ENCODE measurements at places on chromosomes 2 and 18. TPM values are rescaled to one million over a fixed set of nuclear protein-coding genes. Genes with fewer than 3 reads are reported as not detected.

The LAMA3 gene
- total RNA-seq, result under 0.01 TPM

The RMND5A gene
- 47.1 TPM for total RNA-seq

The TXNDC9 gene
- 18.9 TPM for total RNA-seq

The CROCC2 gene
- not detected for total RNA-seq

The DSEL gene
- total RNA-seq, result 1.5 TPM

The ANKRD39 gene
- total RNA-seq, result 4.3 TPM

The G6PC2 gene
- total RNA-seq, result not detected

The MERTK gene
- total RNA-seq, result 3.7 TPM

The GPR45 gene
- total RNA-seq, result not detected

The SERPINB12 gene
- not detected for total RNA-seq

Measured in mononuclear cell (primary cell).